CD8-positive, alpha-beta memory T cell (primary cell): ENCODE measurements at places on chromosomes 3 and 15.

GRCh38 chr3:187507905-187508304, 139.7 kb downstream of the RTP4 start:
- no peak for DNase-seq

DNA sequence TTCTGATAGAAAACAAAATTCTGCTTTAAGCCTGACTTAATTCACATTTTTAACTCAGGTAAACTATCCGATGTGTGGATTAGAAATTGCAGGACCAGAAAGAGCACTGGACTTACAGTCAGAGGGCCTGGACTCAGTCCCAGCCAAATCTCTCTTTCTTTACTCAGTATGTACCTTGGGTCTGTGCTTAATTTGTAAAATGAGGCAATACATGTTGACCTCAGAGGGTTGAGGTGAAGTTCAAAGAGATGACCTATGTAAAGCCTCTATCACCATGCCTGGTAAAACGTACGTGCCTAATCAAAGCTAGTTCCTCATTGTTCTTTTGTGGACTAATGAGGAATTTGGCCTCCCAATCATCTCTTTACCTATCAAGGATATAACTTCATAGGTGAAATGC, 1.9 kb upstream of the BCL2A1 start:
- no peak for DNase-seq

DNA sequence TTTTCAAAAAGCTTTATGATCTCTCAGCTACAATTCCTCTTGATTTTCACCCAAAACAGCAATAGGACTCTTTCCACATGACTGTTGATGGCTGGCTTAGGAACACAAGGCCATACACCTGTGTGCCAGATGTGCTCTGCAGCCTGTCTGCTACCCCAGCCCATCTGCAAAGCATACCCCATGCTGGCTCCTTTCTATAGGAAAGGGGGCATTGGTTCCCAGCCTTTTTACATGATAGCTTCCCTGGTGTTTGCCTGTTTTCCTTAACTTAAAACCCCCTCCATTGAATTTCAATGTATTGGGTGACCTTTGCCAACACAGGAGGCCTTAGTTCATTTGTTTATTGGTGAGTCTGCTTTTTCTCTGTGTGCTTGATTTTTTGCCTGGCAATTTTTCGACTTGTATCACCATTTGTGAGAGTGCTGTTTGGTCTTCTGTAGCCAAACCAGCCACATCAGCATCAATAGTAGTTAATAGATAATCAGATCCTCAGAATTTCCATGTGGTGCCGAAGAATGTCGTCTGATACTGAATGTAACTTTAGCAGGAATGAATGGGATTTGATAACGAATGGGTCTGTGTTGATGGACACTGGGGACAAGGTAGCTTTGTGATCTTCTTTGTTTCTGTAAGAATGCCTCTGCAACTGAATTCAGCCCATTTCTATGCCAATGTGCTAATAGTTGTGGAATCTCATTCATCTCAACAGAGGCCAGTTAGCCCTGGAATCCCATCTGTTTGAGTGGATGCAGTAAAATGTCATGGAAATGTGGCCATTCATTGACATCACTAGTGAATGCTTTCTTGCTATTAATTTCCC, 272.2 kb upstream of the RARB start:
- no peak for DNase-seq

DNA sequence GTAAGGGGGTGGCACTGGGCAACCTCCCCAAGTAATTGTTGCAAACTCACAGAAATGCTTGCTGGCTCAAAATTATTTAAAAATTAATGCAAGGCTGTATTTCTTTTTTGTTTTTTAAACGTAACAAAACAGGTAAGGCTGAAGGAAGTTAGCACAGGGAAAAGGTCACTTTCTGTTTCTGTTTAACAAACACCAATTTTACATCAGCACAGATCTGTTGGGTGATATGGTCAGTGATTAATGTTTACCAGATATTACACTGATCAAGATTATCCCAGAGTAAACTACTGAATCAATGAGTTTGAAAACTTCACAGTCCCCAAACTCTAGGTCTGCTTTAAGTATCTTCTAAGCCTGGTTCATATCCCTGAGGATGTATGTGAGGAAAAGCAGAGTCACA, 558.0 kb downstream of the FOXP1 start:
- DNase-seq: no peak

DNA sequence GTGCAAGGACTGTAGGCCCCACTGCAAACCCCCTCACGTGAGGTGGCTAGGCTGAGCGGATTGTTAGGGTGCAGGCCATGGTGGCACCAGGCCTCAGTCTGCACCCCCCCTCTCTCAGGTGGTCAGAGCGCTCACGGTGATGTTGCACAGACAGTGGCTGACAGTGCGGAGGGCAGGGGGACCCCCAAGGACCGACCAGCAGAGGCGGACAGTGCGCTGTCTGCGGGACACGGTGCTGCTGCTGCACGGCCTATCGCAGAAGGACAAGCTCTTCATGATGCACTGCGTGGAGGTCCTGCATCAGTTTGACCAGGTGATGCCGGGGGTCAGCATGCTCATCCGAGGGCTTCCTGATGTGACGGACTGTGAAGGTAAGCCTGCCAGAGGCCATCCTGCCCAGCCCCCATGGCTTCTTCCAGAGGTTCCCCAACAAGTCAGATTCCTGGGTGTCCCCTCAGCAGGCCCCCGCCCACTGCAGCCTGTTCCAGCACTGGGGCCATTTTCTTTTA, 18.2 kb downstream of the ATRIP start:
- no peak for DNase-seq

GRCh38 chr15:44716983-44717602, 5.8 kb downstream of the B2M start:
- no peak for DNase-seq

DNA sequence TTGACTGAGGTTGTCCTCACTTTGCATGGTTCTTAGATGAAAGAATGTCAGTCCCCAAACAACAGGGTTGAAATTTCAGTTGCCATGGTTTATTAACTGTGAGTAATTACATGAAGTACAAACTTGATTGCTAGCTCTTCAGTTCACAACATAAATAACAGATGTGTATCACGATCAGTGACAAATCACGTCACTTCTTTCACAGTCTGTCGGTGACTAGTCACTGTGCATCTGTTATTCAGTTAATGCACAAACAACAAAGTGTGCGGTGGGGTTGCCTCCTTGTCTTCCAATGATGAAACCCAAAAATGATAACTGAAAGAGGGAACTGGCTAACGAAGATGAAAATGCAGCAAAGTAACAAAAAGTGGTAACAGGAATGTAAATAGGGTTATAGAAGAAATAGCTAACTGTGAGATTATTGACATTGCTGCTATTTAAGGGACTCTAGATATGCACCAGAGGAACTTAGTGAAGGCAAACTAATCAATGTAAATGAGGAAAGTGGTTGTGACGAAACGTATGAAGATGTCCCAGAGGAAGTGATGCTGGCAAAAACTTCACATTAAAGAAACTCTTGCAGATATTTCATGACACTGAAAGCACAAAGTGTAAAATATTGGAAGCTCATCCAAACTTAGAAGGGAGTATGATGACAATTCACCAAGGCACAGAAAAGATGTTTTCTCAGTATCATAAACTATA, 159.3 kb downstream of the WDR76 start:
- DNase-seq: no peak

DNA sequence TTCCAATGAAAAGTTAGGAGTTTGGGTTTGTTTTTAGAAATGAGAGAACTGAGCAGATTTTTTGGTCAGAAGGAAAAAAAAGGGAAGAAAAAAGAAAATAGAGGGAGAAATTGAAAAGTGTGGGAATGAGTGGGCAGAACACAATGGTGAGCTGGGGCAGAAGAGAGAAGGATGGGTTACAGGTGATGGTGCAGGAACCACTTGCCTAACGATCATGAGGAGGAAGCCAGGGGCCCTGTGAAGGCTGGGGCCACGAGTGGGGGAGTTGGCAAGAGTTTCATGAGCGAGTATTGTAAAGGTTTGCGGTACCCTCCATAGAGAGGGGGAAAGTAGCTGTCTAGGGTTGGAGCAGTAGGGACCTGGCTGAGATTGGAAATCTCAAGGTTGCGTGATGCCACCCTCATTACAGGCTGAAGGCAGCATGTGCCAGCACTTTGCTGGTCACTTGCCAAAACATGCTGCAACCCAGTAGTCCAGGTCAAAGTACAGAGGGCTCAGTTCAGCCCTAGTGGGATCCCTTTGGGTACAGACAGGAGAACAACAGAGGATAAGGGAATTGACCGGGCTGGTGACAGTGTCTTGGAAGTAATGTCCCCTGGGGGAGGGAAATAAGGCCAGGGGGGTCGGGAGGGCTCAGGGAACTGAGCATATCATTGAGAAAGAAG, 6.6 kb downstream of the IVD start:
- DNase-seq: no peak

DNA sequence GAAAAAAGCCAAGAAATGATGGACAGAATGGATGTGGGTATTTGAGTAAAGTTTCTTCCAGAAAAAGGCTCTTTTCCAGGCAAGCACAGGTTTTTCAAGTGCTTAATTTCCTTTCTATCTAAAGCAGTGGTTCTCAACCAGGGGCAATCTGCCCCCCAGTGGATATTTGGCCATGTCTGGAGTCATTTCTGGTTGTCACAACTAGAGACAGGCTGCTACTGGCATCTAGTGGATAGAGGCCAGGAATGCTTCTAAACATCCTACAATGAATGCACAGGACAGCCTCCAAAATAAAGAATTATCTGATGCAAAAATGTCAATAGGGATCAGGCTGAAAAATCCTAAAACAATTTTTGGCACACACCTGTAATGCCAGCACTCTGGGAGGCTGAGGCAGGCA, 23.9 kb downstream of the SEC22C start:
- peak; percentile 61 for DNase-seq

- DNase-seq: no peak
These were observed 110.5 kb downstream of the KLHL25 start for GRCh38 chr15:85684174-85684710.

- DNase-seq: no peak
These were observed 81.3 kb downstream of the ADCY5 start for GRCh38 chr3:123367467-123368154.

DNA sequence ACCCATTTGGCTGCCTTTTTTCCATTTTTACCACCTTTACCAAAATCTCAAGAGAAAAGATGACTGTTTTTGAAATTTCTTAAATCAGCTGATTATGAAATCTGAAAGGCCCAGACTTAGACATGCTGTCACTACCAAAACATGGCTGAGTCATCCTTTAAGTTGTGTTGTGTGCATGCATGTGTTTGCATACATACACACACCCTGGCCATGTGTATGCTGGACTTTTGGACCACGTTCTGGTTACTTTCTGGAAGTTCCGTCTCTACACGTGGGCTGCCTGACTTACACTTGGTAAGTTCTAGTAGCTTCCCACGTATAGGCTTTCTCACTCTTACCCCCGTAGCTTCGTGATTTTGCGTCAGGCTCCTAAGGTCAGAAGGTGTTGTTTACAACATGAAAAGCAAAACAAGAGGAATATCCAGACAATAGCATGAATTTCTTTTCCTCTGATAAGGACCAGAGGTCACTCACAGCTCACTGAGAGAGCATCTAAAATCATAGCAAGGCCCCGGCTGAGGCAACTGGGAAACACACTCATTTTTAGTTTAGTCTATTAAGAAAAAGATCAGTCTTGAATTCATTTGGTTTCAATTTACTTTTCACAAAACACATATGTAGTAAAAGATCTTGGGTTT, 62.4 kb downstream of the COL8A1 start:
- DNase-seq: no peak

- DNase-seq: no peak
These were observed 4.3 kb upstream of the NR2C2 start for GRCh38 chr3:14943042-14943441.

- DNase-seq: no peak
These were observed 271.3 kb downstream of the TJP1 start for GRCh38 chr15:29550834-29551465.

DNA sequence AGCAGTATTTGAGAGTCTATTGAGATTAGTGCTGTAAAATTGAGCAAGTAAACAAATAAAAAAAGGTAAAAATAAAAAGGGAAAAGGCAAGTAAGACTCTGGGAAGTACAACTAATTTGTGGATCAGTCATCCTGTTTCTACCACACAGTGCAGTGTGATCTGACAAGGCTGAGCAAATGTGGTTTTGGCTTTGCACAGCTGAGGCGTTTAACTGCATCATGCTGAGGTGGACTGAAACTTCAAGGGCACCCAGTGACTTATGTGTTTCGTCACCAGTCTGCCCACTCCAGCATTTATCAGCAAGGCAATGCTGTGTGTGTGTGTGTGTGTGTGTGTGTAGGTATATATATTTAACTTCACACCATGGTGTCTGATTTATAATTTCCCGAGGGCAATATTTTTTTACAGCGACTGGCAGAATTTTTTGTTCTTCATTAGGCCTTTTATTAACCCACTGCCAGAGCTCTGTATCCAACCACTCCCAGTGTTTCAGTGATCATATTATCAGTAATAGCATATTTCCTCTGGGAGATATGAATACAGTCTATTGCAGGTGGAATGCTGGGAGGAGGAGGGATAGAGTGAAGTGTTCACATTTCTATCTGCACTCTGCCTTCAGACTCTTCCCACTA, 131.5 kb upstream of the SATB1 start:
- peak; percentile 16 for DNase-seq

DNA sequence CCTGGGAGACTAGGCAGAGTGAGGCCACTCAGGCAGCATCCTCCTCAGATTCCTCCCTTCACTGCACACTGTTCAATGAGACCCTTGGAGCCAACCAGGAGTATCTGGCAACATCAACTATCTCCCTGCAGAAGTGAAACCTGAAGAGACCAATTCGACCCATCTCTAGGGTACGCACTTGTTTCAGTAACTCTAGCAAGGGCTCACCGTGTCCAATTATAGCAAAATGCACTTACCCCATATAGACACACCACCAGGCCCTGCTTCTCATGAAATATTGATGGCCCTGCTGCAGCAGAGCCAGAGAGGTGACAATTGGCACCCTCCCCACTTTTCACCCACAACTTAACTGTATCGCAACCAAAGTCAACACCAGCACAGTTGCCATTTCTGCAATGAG, 196.1 kb upstream of the IGF1R start:
- no peak for DNase-seq

DNA sequence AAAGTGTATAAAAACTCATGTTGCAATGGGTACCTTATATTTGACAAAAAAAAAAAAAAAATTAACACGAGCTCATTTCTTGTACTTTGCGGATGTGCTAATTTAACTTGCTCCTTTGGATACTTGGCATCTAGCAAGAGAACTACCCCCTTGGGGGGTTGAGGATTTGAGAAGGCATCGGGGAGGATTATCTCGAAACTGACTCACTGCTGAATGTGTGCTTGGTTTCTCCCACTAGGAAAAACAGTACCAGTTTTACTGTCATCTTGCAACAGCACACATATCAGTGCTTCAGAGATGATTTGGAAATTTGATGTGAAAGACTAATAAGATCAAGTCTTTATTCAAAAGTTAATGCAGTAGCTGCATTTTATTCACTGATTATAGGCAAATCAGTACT, 891 bp downstream of the EXOG start:
- DNase-seq: no peak

- no peak for DNase-seq
These were observed 19.5 kb upstream of the TGFBR2 start for GRCh38 chr3:30586806-30587486.

GRCh38 chr15:82849556-82850512, 40.4 kb downstream of the WHAMM start:
- no peak for DNase-seq

- no peak for DNase-seq
These were observed 134.6 kb downstream of the PEAK1 start for GRCh38 chr15:77285057-77285997.
